ENCODE measurements at places on chromosomes 6 and 20.

GRCh38 chr6:64084185-64084663 is 448.6 kb downstream of the PHF3 start:
- DNase-seq: no peak

GRCh38 chr6:108875161-108875555 is 26.9 kb downstream of the ARMC2 start:
- no peak for DNase-seq

- DNase-seq: no peak
Measured at GRCh38 chr6:165906-166305, 126.4 kb upstream of the DUSP22 start.

GRCh38 chr6:82030761-82031503 is 216.6 kb downstream of the IBTK start:
- DNase-seq: no peak

- no peak for DNase-seq
Measured at GRCh38 chr6:147060636-147061035, 143.6 kb upstream of the STXBP5 start.

DNA sequence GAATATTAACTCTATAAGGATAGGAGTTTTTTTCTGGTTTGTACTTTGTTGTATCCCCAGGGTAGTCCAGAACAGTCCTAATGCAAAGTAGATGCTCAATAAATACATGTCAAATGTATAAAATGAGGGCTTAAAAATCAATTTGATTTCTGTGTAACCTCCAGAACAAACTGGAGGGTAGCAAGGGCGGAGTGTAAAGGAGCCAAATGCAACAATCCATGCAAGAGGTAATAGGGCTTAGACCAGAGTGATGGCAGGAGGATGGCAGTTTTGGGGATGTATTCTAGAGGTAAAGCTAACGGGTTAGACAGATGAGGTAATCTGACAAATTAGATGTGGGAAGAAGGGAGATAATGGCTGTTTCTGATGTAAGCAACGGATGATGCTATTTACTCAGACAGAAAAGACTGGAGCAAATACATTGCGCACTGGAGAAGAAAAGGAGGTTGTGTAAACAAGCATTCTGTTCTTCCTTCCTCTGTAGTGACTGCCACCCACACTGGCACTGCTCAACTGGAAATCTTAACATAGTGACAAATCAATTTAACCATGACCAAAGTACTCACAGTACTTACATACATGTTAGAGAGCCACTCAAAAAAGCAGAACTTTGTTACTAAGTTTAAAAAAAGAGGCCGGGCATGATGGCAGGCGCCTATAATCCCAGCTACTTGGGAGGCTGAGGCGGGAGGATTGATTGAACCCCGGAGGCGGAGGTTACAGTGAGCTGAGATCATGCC is 2.0 kb downstream of the ZNF318 start:
- DNase-seq: no peak

DNA sequence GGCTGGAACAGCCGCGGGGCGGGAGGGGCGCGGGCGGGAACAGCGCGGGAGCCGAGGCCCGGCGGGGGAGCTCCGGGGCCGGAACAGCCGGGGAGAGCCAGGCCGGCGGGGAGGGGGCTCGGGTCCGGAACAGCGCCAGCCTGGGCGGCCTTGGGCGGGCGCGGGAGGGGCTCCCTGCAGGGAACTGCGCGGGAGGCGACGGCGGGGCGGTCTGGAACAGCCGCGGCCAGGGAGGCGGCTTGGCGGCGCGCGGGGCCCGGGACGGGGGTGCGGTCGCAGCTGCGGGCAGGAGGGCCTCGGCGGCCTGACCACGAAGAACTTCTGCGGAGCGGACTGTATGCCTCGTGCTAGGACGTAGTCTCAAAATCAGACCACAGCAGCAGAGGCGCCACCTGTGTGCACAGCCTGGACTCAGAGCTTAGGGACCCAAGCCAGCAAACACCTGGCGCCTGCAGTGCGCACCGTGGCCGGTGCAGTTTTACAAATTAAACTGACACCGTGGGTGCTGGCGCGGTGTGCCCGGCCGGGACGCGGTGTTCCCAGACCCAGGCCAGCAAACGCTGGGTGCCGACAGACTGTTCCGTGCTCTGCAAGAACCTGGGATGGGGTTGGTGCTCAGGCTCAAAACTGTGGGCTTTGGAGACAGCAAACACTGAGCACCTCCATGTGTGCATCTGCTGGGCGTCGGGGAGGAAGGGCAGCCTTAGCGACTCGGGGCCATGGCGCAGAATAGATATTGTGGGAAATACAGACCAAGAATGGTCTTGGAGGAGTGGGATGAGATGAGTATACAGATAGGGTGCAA is 572 bp downstream of the ZNF341 start:
- DNase-seq: peak; percentile 6

DNA sequence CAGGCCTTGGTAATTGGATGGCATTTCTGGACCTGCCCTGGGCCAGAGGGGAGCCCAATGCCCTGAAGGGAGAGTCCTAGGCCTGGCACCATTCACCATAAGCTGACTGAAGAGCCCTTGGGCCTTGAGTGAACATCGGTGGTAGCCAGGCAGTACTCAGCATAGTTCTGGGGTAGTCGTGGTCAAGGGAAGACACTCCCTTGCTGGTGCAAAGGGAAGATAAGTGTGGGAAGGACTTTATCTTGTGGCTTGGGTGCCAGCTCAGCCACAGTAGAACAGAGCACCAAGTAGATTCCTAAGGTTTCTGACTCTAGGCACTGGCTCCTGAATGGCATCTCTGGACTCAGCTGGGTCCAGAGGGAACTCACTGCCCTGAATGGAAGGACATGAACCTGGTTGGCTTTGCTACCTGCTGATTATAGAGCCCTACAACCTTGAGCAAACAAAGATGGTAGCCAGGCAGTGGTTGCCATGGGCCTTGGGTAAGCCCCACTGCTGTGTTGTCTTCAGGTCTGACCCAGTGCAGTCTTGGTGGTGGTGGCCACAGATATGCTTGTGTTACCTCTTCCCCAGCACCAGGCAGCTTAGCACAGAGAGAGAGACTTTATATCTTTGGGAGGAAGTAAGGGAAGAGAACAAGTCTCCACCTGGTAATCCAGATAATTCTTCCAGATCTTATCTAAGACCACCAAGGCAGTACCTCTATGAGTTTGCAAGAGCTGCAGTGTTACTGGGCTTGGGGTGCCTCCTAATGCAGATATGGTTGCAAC is 83.5 kb downstream of the PRDM13 start:
- DNase-seq: no peak

- DNase-seq: no peak
Measured at GRCh38 chr6:159066483-159066882, 21.7 kb upstream of the TAGAP start.
